ENCODE measurements at places on chromosomes 11 and 22.

- H3K27me3 ChIP-seq, result peaks cover 10% of the 10 kb centered on the region
- no peak for DNase-seq
- H3K4me3 ChIP-seq, result no peak overlapping the region
- no peaks in the 10 kb centered on the region for H3K36me3 ChIP-seq
- H3K27ac ChIP-seq, result no peak overlapping the region
These were observed 12.6 kb downstream of the SULT4A1 start for GRCh38 chr22:43849731-43850130.

GRCh38 chr11:26719289-26719973 lies 2.4 kb downstream of the SLC5A12 start:
- no peak overlapping the region for H3K27ac ChIP-seq
- no peak overlapping the region for H3K4me3 ChIP-seq
- H3K4me1 ChIP-seq, result peaks cover 6% of the 10 kb centered on the region
- no peaks in the 10 kb centered on the region for H3K36me3 ChIP-seq
- DNase-seq, result no peak
- no peaks in the 10 kb centered on the region for H3K27me3 ChIP-seq

DNA sequence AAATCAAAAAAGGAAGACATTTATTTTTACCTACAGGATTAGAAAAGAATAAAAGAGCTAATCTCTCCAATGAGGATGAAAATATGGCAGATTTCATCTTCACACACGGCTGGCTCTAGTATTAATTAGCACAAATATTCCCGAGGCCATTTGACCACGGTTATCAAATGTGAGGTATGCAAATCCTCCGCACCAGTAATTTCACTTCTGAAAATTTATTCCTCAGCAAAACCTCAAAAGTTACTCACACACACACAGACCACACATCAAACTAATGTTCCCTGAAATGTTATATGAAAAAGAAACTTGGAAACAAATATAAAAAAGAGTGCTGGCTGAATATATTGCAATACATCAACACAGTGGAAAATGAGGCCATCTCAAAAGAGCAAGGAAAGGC lies 32.8 kb downstream of the CELSR1 start:
- peaks cover 7% of the 10 kb centered on the region for H3K27me3 ChIP-seq
- H3K4me1 ChIP-seq, result no peaks in the 10 kb centered on the region
- H3K27ac ChIP-seq, result no peak overlapping the region
- H3K36me3 ChIP-seq, result no peaks in the 10 kb centered on the region
- no peak overlapping the region for H3K4me3 ChIP-seq
- no peak for DNase-seq

- H3K4me3 ChIP-seq, result no peak overlapping the region
- H3K27ac ChIP-seq, result no peak overlapping the region
- H3K4me1 ChIP-seq, result peaks cover 3% of the 10 kb centered on the region
- peaks cover 16% of the 10 kb centered on the region for H3K27me3 ChIP-seq
- no peak for DNase-seq
These were observed 2.7 kb downstream of the FREY1 start for GRCh38 chr11:45904309-45904915.

GRCh38 chr11:120959189-120959588 lies 64.7 kb upstream of the TBCEL start:
- H3K27ac ChIP-seq, result no peak overlapping the region
- no peaks in the 10 kb centered on the region for H3K27me3 ChIP-seq
- DNase-seq, result no peak

GRCh38 chr11:62012832-62013461 lies 45.5 kb upstream of the FTH1 start:
- H3K4me3 ChIP-seq, result no peak overlapping the region
- H3K4me1 ChIP-seq, result peaks cover 10% of the 10 kb centered on the region

- no peaks in the 10 kb centered on the region for H3K36me3 ChIP-seq
- H3K27ac ChIP-seq, result no peak overlapping the region
- H3K4me1 ChIP-seq, result no peaks in the 10 kb centered on the region
- no peak for DNase-seq
These were observed 549.2 kb downstream of the MIAT start for GRCh38 chr22:27206374-27207133.

- DNase-seq, result no peak
- H3K27ac ChIP-seq, result no peak overlapping the region
- peaks cover 20% of the 10 kb centered on the region for H3K27me3 ChIP-seq
- H3K4me1 ChIP-seq, result peaks cover 11% of the 10 kb centered on the region
- no peaks in the 10 kb centered on the region for H3K36me3 ChIP-seq
These were observed 67.7 kb downstream of the IGLL5 start for GRCh38 chr22:22955276-22955798.

GRCh38 chr22:36364255-36365019 lies 23.3 kb downstream of the MYH9 start:
- H3K27ac ChIP-seq, result peak overlapping the region; percentile 98
- no peak for DNase-seq
- H3K36me3 ChIP-seq, result no peaks in the 10 kb centered on the region
- H3K27me3 ChIP-seq, result no peaks in the 10 kb centered on the region
- peaks cover 91% of the 10 kb centered on the region for H3K4me1 ChIP-seq

GRCh38 chr22:30247974-30248373 lies 1.4 kb upstream of the LIF start:
- DNase-seq, result no peak
- no peak overlapping the region for H3K4me3 ChIP-seq
- no peaks in the 10 kb centered on the region for H3K36me3 ChIP-seq

DNA sequence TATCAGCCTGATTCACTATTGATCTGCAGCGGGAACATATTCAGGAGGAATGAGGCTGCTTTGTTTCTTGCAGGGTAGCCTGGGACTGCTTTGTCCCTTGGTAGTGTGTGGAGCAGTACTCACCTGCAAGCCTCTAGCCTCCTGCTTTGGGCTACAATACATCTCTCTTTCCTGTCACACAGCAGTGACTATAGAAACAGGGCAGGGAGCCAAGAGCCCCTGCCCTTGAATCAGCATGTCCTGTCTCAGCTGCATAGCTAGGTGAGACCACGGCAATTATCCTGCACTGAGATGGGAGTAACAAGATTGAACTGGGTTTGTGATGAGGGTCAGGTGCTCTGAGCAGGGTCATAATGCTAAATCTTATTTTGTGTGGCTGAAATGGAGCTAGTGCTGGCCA lies 191.9 kb downstream of the NELL1 start:
- H3K4me1 ChIP-seq, result no peaks in the 10 kb centered on the region
- no peak overlapping the region for H3K27ac ChIP-seq
- no peak overlapping the region for H3K4me3 ChIP-seq
- DNase-seq, result no peak

DNA sequence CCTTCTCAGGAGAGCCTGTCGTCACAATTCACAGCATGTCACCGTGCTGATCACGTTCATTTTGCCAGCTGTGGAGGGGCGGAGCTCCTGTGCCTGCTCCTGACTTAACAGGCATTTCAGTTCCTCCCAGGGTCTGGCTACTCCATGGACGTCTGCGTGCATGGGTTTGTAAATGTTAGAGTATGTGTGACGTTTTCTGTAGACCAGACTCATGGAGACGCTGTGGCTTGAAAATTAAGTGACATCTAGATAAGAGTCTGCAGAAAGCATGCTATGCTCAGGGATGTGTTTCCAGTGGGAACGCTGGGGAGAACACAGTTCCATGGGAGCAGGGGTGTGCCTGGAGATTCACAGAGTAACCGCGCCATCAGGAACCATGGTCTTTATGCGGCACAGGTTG lies 804.0 kb downstream of the TBC1D22A start:
- no peak overlapping the region for H3K27ac ChIP-seq
- H3K36me3 ChIP-seq, result no peaks in the 10 kb centered on the region
- no peaks in the 10 kb centered on the region for H3K4me1 ChIP-seq
- H3K27me3 ChIP-seq, result no peaks in the 10 kb centered on the region

GRCh38 chr11:10955616-10956015 lies 97.8 kb upstream of the ZBED5 start:
- no peak for DNase-seq
- no peaks in the 10 kb centered on the region for H3K4me1 ChIP-seq
- no peaks in the 10 kb centered on the region for H3K36me3 ChIP-seq
- H3K4me3 ChIP-seq, result no peak overlapping the region
- no peaks in the 10 kb centered on the region for H3K27me3 ChIP-seq
- H3K27ac ChIP-seq, result no peak overlapping the region

- no peak overlapping the region for H3K4me3 ChIP-seq
- no peak for DNase-seq
- no peak overlapping the region for H3K27ac ChIP-seq
- no peaks in the 10 kb centered on the region for H3K27me3 ChIP-seq
- H3K4me1 ChIP-seq, result no peaks in the 10 kb centered on the region
- H3K36me3 ChIP-seq, result no peaks in the 10 kb centered on the region
These were observed 46.2 kb downstream of the OR2AT4 start for GRCh38 chr11:75050516-75050915.

DNA sequence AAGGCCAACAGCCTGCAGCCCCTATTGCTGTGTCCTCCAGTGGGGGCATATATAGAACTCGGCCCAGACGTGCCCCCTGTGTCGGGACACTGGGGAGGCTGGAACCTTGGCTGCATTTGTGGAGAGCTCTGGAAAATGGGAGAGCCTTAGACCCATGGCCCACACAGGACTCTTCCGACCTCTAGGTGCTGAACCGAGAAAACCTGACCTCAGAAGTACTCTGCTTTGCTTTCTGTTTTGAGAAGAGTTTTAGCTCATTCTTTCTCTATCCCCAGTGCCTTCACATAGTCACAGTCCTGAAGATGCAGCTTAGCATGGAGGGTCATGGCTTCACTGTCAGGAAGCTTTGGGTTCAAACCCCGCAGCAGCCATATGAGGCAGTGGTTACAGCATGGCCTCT lies 271.8 kb upstream of the B3GAT1 start:
- no peak for DNase-seq
- no peak overlapping the region for H3K4me3 ChIP-seq
- no peak overlapping the region for H3K27ac ChIP-seq
- no peaks in the 10 kb centered on the region for H3K4me1 ChIP-seq

GRCh38 chr11:118152020-118152551 lies 537 bp downstream of the SCN4B start:
- no peak for DNase-seq
- peaks cover 18% of the 10 kb centered on the region for H3K4me1 ChIP-seq
- H3K36me3 ChIP-seq, result no peaks in the 10 kb centered on the region
- H3K27ac ChIP-seq, result no peak overlapping the region
- H3K4me3 ChIP-seq, result peak overlapping the region; percentile 23

DNA sequence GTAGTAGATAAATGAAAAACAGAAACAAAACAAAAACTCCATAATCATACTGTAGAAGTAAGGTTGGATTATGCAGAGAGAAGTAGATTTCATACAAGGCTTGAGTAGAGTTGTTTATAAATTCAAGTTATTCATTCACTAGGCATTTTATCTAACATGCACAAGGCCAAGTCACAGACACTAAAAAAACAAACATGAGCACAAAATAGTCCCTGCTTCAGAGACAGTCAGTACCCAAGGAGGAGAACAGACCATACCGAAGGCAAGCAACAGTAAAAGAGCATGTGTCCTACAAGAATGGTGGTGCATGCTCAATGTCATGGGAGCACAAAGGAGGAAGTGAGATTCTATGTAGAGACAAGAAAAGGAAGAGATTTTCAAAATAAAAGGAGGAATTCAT lies 796.5 kb upstream of the LRRC4C start:
- H3K36me3 ChIP-seq, result no peaks in the 10 kb centered on the region
- H3K4me1 ChIP-seq, result no peaks in the 10 kb centered on the region
- H3K27ac ChIP-seq, result no peak overlapping the region
- no peak overlapping the region for H3K4me3 ChIP-seq
- DNase-seq, result no peak

GRCh38 chr22:37427135-37427710 lies at the start of gene ELFN2:
Gene ELFN2, minus strand, starts transcription at chr22:37427479. Its CDS starts 51,945 bp downstream, at chr22:37375534.
- no peak within 1 kb of the TSS for H3K27ac ChIP-seq
- peaks cover 8% of the 10 kb centered on the region for H3K4me1 ChIP-seq
- H3K4me3 ChIP-seq, result peak within 1 kb of the TSS; percentile 13
- DNase-seq, result no peak
- H3K36me3 ChIP-seq, result no peaks in the 10 kb centered on the region

- H3K27me3 ChIP-seq, result no peaks in the 10 kb centered on the region
- no peak for DNase-seq
- H3K27ac ChIP-seq, result no peak overlapping the region
- H3K4me3 ChIP-seq, result no peak overlapping the region
These were observed 148.1 kb upstream of the TTC12 start for GRCh38 chr11:113166280-113166679.

GRCh38 chr11:118272001-118272400 lies 7.9 kb upstream of the MPZL2 start:
- no peak for DNase-seq
- no peaks in the 10 kb centered on the region for H3K36me3 ChIP-seq
- peaks cover 8% of the 10 kb centered on the region for H3K4me1 ChIP-seq
- H3K27me3 ChIP-seq, result peaks cover 5% of the 10 kb centered on the region
- no peak overlapping the region for H3K4me3 ChIP-seq

DNA sequence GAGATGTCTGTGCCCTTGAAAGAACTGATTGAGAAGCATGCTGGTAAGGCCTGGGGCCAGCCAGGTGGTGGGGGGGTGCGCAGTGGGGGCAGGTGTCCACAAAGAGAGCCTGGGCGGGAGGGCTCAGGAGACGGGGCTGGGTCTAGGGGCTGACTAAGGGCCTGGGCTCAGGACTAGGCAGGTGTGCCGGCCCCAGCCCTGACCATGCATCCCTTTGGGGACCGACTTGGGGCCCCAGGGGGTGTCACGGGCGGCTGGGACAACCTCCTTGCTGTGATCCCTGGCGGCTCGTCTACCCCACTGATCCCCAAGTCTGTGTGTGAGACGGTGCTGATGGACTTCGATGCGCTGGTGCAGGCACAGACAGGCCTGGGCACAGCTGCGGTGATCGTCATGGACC lies 4.4 kb downstream of the NDUFV1 start:
- H3K4me1 ChIP-seq, result peaks cover 27% of the 10 kb centered on the region
- no peak overlapping the region for H3K4me3 ChIP-seq
- DNase-seq, result no peak
- H3K36me3 ChIP-seq, result no peaks in the 10 kb centered on the region
- H3K27ac ChIP-seq, result no peak overlapping the region
- peaks cover 13% of the 10 kb centered on the region for H3K27me3 ChIP-seq

DNA sequence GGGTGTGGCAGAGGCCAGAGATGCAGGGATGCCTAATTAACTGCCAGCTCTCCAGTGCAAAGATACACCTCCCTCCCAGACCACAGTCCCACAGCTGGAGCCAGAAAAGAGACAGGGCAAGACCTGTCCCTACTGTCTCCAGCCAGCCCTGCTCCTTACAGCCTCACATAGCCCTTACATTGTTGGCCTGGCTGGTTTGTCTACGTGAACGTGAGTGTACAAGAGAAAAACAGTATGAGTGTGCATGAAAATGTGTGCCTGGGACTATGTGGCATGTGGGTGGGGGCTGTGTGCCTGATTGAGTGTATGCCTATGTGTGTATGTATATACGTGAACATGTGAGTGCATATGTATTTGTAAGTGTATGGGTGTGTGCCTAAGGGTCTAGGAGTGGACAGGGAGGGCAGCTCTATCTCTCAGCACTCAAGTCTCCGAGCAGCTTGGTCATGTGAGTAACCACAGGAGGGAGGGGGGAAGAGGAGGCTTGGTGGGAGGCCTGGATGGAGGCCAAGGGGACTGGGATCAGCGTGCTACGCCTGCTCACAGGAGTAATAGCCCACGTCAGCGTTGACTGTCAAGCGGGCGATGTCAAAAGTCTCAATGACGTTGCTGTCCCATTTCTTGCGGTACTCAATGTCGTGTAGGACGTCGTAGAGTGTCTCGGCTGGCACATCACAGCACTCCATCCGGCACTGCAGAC lies 6.6 kb upstream of the ARAP1 start:
- no peaks in the 10 kb centered on the region for H3K36me3 ChIP-seq
- no peaks in the 10 kb centered on the region for H3K4me1 ChIP-seq
- no peaks in the 10 kb centered on the region for H3K27me3 ChIP-seq
- no peak overlapping the region for H3K27ac ChIP-seq

- no peaks in the 10 kb centered on the region for H3K27me3 ChIP-seq
- peaks cover 4% of the 10 kb centered on the region for H3K4me1 ChIP-seq
- no peaks in the 10 kb centered on the region for H3K36me3 ChIP-seq
- DNase-seq, result no peak
These were observed 33.5 kb downstream of the ETS1 start for GRCh38 chr11:128553662-128554362.

- H3K36me3 ChIP-seq, result no peaks in the 10 kb centered on the region
- H3K27me3 ChIP-seq, result no peaks in the 10 kb centered on the region
- no peak overlapping the region for H3K4me3 ChIP-seq
- DNase-seq, result no peak
- H3K27ac ChIP-seq, result no peak overlapping the region
These were observed 676.8 kb downstream of the NTM start for GRCh38 chr11:132047167-132047566.

Measured in transverse colon (tissue), 4 donors.